ENCODE measurements at places on chromosomes 4 and X.

DNA sequence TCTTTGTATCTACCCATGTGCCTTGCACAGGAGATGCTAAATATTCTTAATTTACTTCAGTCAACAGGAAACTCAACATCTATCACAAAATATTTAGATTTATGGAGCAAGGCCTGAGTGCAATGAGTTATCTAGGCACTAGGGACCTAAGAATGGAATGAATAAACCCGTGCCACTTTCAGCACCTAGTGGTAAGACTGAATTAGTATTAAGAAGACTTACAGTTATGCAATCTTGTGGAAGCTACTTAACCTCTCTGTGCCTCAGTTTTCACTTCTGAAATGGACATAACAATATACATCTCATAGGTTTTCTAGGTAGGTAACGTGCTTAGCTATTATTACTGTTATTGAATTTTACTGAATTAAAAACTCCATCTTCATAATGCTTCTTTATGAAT, 144.6 kb upstream of the MAP3K15 start:
- DNase-seq, result no peak

GRCh38 chr4:114320126-114320525, 278.5 kb upstream of the UGT8 start:
- no peak for DNase-seq

- DNase-seq, result no peak
Measured at GRCh38 chr4:104577405-104577804, 82.7 kb upstream of the CXXC4 start.

GRCh38 chr4:106604319-106605051, 235.9 kb upstream of the GIMD1 start:
- no peak for DNase-seq

GRCh38 chr4:19615086-19615689, 636.5 kb upstream of the SLIT2 start:
- no peak for DNase-seq

- DNase-seq, result no peak
Measured at GRCh38 chrX:68920561-68920960, 91.7 kb downstream of the EFNB1 start.

- DNase-seq, result no peak
Measured at GRCh38 chr4:60805500-60806313, 394.4 kb upstream of the ADGRL3 start.

DNA sequence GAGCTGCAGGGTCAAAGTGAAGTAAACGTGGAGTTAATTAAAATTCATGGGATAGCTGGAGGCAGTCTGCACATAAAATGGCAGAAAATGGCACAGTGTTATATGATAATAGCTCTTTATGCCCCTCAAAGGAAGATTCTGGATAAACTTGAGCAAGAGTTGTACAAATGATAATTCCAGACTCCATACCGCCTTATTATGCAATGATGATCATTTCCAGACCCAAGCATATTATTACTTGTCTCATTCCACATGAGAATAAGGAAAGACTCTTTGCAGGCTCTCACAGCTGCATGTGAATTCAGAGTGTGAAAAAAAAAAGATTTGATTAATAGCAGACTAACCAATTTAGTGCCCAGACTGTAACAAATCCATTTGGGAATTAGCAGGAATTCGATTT, 105.4 kb downstream of the STK32B start:
- DNase-seq, result no peak

- no peak for DNase-seq
Measured at GRCh38 chrX:17182317-17182716, 192.7 kb upstream of the NHS start.

DNA sequence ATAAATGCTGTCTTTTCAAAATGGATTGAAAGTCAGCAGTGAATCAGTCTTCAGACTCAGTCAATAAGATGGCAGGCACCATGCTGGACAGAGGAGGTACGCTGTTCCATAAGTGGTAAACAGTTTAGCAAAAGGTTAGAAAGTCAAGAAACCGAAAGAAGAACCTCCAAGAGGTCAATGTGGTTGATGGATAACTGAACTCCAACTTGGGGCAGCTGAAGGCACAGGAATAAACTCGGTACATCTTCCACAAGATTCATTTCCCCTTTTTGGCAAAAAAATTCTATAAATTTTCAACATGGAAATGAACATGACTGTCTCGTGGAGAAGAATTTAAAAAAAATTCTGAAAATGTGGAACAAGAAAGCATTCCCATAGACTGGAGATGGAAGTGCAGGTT, 18.4 kb upstream of the SEL1L3 start:
- DNase-seq, result no peak

GRCh38 chr4:52873861-52874343, 11.8 kb downstream of the RASL11B start:
- no peak for DNase-seq

GRCh38 chrX:21438792-21439191, 64.6 kb downstream of the CNKSR2 start:
- no peak for DNase-seq

GRCh38 chrX:24877854-24878650, 137.7 kb downstream of the ARX start:
- no peak for DNase-seq

- peak; percentile 42 for DNase-seq
Measured at GRCh38 chrX:54357414-54358377, at the start of gene WNK3. TSS of gene WNK3 (minus strand) at chrX:54358046.

- no peak for DNase-seq
Measured at GRCh38 chrX:10120331-10120730, 36.4 kb upstream of the CLCN4 start.

DNA sequence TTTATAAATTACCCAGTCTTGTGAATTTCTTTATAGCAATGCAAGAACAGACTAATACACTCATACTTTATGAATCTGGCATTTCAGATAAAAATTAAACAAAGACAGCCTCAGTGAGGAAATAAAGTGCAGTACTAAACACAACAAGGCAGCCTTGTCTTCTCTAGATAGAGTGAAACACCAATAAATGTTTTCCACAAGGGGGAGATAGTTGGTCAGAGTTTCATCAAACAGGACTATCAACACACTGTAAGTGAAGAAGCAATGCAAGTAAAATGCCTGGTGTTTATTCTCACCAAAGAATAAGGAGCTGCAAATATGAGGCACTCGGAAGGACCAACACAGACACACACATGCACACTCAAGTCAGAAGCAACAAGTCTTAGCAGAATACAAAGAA, 62.8 kb downstream of the FAM9B start:
- DNase-seq, result no peak

DNA sequence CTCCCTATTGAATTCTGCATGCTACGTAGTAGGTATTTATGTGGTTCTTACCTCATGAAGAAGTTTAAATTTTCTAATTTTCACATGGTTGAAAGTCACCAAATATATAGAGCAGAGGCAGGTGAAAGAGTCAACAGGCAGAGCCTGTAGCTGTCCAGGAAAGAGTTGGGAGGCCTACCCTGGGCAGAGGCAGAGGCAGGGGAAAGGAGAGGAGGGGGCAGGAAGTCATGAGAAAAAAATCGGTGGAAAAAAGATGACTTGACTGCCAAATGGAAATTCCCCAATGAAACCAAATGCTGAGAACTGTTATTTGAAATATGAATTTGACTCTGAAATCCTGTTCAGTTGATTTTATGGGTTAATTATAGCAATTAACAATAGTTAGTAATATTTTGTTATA, 23.1 kb upstream of the GPR34 start:
- no peak for DNase-seq

DNA sequence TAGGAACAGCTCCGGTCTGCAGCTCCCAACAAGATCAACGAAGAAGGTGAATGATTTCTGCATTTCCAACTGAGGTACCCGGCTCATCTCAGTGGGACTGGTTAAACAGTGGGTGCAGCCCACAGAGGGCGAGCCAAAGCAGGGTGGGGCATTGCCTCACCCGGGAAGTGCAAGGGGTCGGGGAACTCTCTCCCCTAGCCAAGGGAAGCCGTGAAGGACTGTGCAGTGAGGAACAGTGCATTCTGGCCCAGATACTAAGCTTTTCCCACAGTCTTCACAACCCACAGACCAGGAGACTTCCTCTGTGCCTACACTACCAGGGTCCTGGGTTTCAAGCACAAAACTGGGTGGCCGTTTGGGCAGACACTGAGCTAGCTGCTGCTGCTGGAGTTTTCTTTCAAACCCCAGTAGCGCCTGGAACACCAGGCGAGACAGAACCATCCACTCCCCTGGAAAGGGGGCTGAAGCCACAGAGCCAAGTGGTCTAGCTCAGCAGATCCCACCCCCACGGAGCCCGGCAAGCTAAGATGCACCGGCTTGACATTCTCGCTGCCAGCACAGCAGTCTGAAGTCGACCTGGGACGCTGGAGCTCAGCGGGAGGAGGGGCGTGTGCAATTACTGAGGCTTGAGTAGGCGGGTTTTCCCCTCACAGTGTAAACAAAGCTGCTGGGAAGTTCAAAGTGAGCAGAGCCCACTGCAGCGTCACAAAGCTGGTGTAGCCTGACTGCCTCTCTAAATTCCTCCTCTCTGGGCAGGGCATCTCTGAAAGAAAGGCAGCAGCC, 84.6 kb downstream of the THOC2 start:
- no peak for DNase-seq

GRCh38 chr4:102625232-102625930, 124.2 kb downstream of the NFKB1 start:
- peak; percentile 64 for DNase-seq

GRCh38 chrX:97398030-97398551, 514.4 kb downstream of the RPA4 start:
- no peak for DNase-seq

DNA sequence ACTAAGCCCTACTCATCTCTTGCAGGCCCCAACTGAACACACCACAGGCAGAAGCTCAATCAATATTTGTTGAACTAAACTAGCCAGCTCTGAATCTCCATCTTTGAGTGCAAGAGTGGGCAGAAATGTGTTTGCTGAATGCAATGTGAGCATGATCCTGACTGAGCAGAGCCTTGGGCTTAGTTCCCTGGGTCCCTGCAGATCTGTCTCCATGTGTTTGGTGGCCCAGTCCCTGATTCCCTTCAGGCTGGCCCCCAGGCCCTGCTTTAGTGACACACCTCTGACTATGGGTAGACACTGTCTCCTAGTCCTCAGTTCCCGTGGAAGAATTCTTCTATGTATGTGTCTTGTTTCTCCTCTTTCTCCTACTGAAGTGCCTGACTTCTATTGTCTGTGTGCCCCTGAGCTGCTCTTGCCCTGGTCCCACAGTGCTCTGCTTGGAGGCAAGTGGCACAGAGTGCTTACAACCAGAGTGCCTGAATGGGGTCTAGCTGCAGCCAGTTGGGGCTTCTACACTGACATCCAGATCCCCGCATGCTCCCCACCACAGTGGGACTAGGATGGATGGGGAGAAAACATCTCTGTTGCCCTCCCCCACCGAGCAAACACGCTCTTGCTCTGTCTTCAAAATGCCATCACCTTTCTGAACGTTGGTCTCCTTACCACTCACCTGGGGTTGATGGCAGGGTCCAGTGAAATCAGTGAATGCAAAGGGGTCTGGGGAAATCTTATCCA, 9.3 kb downstream of the PJA1 start:
- DNase-seq, result no peak

DNA sequence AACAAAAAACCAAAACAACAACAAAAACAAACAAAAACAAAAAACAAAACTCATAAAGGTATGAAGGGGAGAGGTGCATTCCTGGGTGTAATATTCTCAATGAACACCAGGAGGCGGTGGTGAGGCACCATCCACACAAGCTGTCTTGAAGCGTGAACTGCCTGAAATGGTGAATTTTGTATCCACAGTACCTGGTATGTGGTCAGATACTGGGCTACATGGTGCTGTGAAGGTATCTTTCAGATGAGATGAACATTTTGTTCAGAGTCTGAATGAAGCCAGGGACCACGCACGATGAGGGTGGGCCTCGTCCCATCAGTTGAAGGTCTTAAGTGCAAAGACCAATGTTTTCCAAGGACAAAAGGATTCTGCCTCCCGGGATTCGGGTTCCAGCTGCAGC, 58.5 kb downstream of the ASMT start:
- DNase-seq, result peak; percentile 51

DNA sequence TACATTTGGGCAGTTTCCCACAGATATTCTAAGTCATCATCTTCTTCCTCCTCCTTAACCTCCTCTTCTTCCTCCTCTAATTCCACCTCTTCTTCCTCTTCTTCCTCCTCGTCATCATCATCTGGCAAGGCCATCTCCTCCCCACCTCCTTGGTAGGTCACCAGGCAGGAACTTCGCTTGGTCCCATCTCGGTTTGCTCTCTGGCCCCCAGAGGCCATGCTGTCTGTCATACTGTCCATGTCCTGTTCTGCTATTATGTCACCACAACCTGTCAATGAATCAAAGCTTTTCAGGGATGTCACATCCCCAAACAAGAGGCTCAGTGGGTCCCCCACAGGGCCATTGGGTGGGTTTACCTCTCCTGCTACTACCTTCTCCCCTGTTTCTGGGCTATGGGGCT, 13.5 kb downstream of the AMER1 start:
- DNase-seq, result no peak

DNA sequence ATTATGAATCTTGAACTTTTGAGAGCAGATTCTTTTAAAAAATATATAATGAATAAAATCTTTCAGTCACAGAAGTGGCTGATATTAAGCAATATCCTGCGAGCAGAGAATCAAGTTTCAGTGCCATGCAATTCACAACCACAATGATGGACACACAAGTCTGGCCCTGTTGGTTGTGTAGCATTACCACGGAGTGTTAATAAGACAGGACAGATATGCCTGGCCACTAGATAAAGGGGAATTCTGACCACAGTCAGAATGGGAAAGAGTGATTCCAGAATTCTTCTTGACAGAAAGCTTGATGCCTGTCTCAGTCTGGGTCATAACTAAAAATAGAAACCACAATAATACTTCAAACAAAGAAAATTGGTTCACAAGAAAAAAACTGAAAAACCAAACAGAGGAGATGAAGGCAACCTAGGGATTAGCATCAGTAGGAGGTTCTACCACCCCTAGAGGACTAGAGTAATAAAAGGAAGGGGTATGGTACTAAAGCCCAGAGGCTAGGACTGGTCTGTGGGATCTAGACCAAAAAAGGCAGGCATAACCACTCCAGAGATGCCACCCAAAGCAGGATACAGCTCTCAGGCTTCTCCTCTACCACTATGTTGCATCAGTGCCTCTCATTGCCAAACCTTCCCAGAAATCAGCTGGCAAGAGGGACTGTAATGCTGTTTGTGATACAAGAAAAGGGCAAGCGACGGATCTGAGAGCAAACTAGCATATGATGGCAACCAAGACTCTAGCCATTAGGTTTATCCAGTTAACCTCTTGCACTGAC, 59.0 kb downstream of the RNF150 start:
- no peak for DNase-seq
